Colonic mucosa (tissue), 4 donors: ENCODE measurements at places on chromosomes 11 and 22. TPM values are rescaled to one million over a fixed set of nuclear protein-coding genes. Genes with fewer than 3 reads are reported as not detected.

Gene CSF2RB
- total RNA-seq: 5.2 TPM

Gene GRAP2
- 2.1 TPM for total RNA-seq

Gene HTR3A
- not detected for total RNA-seq

Gene CHRDL2
- 26.5 TPM for total RNA-seq

Gene RIMBP3C
- total RNA-seq: 0.07 TPM

Gene MMP13
- total RNA-seq: not detected

DNA sequence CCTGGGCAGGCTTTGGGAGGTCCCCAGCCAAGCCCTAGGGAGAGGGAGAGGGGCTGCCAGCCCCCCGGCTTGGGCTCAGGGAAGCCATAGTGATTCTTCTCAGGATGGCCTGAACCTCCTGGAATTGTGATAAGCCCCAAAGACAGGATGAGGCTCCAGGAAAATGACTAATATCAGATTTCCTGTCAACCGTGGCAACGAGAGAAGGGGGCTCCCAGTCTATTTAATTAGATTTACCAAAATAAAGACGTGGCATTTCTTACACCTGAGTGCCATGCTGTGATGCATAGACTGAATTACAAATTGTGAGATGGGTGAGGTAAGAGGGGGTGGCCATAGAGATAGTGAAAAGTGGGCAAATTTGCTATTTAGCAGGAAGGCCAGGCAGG is 20.4 kb downstream of the SERPINH1 start:
- DNase-seq: no peak

DNA sequence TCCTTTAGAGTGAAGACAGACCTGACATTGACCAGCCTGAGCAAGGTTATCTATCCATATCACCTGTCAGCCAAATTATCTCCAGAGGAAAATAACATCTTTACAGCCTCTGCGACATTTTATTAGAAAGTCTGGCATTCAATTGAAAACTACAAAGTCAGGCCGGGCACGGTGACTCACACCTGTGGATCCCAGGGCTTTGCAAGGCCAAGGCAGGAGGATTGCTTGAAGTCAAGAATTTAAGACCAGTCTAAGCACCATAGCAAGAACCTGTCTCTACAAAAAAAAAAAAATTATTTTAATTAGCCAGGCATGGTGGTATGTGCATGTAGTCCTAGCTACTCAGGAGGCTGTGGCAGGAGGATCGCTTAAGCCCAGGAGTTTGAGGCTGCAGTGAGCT is 141.6 kb downstream of the RCN1 start:
- DNase-seq: no peak

DNA sequence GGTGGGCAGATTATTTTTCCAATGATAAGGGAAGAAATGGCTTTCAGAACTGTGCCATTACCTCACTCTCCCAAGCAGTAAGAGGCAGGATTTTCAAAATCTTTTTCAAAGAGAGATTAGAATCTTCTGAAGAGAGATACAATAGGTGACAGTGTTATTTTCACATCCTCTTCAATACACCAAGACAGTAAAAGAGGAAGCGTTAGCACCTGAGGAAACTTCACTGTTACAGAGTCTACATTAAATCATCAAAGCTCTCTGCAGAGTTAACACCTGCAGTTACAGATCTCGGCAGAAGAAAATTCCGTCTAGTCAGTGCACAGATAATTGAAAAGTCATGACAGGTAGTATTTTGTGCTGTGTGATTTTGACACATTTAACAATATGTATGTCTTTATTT is 144.9 kb downstream of the PGR start:
- no peak for DNase-seq

DNA sequence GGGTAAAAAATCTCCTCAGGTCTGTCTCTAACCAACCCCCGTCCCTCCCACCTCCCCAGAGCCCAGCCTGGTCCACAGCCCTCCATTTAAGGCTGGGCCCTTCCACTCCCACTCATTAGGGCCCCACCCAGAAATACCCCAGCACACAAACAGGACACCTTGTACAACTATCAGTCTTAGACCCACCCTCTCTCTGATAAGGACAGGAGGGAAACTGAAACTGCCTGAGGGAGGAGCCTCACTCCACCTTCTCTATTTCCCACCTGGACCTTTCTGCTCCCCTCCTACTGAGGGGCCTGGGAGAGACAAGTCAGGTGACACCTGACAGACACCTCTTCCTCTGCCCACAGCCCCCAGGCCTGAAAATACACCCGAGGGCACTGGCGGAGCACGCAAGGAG is 90.2 kb downstream of the PLEKHA7 start:
- peak; percentile 80 for DNase-seq

DNA sequence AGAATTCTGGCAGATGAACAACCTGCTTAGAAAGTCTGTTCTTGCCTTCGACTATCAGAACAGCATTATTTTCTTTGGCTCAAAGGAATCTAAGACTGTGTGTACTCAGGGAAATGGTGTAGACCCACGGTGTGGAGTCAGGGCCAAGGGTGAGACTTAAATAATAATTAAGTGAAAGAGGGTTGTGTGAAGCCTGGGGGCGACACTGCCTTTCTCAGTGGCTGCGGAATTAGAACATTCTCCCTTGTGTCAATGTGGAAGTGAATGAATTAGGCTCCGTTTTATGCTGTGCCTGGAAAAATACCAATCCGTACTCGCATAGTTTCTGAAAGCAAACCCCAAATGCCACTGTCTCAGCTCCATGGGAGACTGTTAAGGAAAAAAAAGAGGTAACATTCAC is 50.7 kb downstream of the NAV2 start:
- no peak for DNase-seq

GRCh38 chr11:12611352-12611751 is 62.9 kb upstream of the TEAD1 start:
- no peak for DNase-seq

- DNase-seq: no peak
Observed at GRCh38 chr22:39456522-39457197, at the start of gene MGAT3. Gene MGAT3 (plus strand): TSS chr22:39457012. CDS start chr22:39487348, 30,336 bp downstream.

GRCh38 chr11:35404388-35404775 is 15.0 kb downstream of the SLC1A2 start:
- peak; percentile 53 for DNase-seq

GRCh38 chr22:17772958-17773605 is 1.2 kb downstream of the BID start:
- DNase-seq: no peak

DNA sequence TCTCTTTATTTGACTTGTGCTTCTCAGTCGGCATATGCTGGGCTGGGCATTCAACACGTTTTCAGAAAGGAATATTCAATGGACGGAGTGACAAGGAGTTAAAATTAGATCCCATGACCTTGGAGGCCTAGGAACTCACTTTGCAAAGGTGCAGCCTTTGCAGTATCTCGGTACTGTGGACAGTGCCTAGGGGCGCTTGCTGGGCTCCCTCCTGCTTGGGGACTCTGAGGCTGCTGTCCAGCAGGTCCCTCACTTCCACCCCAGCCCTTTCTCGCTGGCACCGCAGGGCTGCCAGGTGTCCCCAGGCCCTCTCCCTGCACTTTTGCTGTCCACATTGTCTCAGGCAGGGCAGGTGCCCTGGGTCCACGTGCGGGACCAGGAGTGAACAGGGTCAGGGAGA is 255.5 kb upstream of the B3GAT1 start:
- no peak for DNase-seq

- DNase-seq: no peak
Observed at GRCh38 chr11:57619331-57619730, 21.8 kb downstream of the SERPING1 start.

- no peak for DNase-seq
Observed at GRCh38 chr22:30824096-30824495, 129.4 kb downstream of the OSBP2 start.

DNA sequence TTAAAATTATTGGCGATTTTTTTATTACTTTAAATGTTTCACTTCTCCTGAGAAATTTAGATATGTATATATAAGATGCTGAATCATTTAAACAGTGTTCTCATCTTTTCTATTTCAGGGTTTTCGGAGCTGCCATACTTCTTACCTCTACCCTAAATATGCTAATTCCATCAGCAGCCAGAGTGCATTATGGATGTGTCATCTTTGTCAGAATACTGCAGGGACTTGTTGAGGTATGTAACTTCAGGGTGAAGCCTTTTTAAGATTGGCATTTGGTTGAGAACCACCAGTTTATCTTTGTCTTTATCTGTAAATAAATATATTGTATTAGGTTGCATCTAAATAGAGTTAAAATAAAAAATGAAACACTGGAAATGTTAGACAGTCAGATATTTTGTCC is 21.1 kb downstream of the SLC17A6 start:
- no peak for DNase-seq

DNA sequence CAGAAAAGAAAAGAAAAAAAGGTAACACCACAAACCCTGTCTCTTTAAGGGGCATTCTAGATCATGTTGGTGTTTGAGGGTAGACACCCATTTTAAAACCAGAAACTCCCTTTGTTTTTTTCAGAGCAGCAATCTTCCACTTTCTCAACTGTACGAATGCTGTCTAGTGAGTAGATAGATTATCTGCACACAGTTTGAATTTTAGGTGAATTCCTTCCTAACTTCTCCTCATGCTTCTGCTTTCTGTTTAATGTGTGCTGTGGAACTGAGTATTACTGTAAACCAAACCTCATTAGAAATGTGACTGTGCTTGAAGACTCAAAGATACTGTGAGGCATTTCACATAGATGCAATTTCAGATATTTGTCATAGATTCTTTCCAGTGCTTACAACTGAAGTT is 102.4 kb downstream of the PRMT3 start:
- no peak for DNase-seq

DNA sequence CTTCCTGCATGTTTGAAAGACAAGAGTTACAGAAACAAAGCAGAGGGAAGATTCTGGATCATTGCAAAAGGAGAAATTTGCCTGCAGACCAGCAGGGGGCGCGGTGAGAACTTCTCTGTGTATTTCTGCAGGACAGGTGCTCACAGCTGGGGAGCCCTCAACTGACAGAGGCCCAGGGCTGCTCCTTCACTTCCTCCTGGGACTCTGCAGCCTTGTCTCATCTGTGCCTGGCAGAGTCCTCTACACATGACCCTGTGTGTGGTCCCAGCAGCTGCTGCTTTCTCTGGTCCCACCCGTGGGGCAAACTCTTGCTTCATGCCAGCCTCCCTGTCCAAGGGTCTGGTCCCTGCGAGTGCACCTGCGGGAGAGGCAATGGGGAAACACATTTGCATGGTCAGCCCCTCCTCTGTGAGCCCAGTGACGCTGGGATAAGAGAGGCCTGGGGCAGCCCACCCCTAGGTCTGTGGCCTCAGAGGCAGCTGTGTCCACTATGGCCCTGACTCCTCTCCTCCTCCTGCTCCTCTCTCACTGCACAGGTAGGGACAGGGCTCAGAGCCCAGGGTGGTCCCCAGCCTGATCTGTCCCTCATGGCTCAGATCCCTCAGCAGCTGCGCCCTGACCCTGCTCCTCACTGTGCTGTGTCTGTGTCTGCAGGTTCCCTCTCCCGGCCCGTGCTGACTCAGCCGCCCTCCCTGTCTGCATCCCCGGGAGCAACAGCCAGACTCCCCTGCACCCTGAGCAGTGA is 43.2 kb upstream of the VPREB1 start:
- no peak for DNase-seq

GRCh38 chr11:67002297-67002913 is 20.5 kb upstream of the SYT12 start:
- DNase-seq: no peak

GRCh38 chr11:123069908-123070821 is 8.2 kb upstream of the HSPA8 start:
- DNase-seq: no peak

GRCh38 chr11:76786441-76787014 is 3.4 kb downstream of the TSKU start:
- DNase-seq: no peak

- no peak for DNase-seq
Observed at GRCh38 chr11:130420478-130421198, 7.8 kb downstream of the ADAMTS8 start.

- peak; percentile 22 for DNase-seq
Observed at GRCh38 chr11:65485920-65486219, 13.0 kb upstream of the MALAT1 start.

- DNase-seq: no peak
Observed at GRCh38 chr22:30885591-30885990, 83.0 kb downstream of the MORC2 start.

- DNase-seq: peak; percentile 73
Observed at GRCh38 chr11:12223771-12224536, 113.6 kb downstream of the MICAL2 start.
